Nucleus accumbens (tissue), 56 donors: ENCODE measurements at places on chromosomes 7 and 10.

GRCh38 chr7:158023681-158024350 lies 563.8 kb downstream of the PTPRN2 start:
- DNase-seq: no peak

- no peak for DNase-seq
Measured at GRCh38 chr10:63027531-63027930, 105.6 kb upstream of the NRBF2 start.

- no peak for DNase-seq
Measured at GRCh38 chr10:43957267-43958070, 308.8 kb upstream of the ZNF32 start.

- DNase-seq: no peak
Measured at GRCh38 chr10:21681156-21681555, 147.1 kb downstream of the MLLT10 start.

DNA sequence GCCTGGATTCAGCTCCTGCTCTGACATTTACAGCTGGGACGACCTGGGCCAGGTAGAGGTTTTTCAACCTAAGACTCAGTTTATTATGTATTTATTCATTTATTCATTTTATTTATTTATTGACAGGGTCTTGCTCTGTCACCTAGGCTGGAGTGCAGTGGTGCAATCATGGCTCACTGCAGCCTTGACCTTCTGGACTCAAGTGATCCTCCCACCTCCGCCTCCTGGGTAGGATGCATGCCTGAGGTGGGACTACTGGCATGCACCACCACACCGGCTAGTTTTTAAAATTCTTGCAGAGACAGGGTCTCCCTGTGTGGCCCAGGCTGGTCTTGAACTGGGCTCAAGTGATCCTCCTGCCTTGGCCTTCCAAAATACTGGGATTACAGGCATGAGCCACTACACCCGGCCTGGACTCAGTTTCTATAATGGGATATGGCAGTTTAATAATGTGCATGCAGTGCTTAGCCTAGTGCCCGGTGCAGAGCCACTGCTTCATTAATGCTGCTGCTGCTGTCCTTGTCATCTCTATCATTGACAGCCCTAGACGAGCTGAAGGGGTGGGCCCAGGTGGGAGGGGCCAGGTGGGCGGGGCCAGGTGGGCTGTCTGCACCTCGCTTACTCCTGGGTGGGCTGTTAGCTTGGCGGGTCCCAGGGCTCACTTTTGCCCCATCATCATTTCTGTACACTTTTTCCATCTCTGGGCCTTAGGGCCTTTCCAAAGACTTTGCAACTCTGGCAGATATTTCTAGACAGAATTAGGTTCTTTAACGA lies 92.6 kb downstream of the LHPP start:
- no peak for DNase-seq

- DNase-seq: no peak
Measured at GRCh38 chr7:114413761-114414155, 857 bp upstream of the FOXP2 start.

- DNase-seq: no peak
Measured at GRCh38 chr7:103666326-103666725, 220.3 kb upstream of the SLC26A5 start.

GRCh38 chr10:123882177-123882576 lies 9.4 kb downstream of the CPXM2 start:
- DNase-seq: no peak
